ENCODE measurements at places on chromosomes 12 and 14.

- no peak for DNase-seq
Measured at GRCh38 chr14:56798447-56799342, 11.6 kb downstream of the OTX2 start.

- DNase-seq: no peak
Measured at GRCh38 chr14:90443161-90444076, 46.6 kb downstream of the CALM1 start.

DNA sequence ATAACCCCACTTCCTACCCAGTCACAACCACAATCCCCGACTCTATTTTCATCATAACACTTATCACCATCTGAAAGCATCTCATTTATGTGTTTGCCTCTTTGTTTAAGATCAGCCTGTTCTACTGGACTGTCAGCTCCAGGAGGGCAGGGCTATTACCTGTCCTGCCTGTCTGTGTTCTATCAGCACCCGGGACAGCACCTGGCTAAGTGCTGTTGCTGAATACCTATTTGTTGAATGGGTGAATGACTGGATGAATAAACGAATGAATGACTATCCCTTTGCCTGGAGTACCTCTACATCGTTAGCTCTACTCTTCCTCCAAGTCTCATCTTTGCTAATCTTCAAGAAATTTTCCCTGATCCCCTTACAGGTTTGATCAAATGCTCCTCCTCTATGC is 69.0 kb downstream of the WSCD2 start:
- no peak for DNase-seq

DNA sequence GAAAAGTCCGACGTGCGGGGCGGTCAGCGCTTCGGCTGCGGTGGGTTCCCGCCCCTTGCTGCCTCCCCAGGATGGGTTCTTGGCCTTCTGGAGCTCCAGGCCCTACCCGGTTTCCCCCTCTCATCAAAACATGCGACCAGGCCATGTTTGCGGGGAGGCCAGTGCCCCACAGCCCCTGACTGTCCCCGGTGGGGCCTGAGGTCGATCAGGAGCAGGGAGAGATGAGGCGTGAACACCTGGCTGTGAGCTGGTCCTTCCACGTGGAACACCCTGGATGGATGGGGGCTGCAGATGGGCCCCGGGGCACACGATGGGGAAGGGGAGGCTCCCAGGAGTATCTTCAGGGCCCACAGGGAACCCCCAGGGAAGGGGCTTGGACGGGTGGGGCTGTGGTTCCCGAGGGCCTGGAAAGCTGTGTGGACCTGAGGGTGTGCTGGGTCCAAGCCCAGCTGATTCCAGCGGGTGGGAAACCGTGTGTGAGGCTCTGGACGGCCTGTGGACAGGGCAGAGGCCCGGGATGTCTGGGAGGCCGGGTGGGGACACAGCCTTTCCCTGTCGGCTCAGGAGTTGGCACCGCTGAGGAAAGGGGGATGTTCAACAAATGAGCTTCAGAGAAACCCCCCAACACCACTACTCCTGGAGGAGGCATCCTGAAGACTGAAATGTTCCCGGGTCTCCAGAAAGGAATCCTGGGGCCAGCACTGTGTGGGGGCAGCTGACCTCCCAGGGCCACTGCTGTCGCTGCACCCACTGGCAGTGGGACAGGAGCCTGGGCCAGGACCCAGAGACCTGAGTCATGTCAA is 187.0 kb upstream of the C14orf180 start:
- no peak for DNase-seq

- DNase-seq: no peak
Measured at GRCh38 chr12:3772380-3772779, 19.5 kb upstream of the CRACR2A start.

- DNase-seq: no peak
Measured at GRCh38 chr14:27392153-27392552, 794.3 kb upstream of the NOVA1 start.

DNA sequence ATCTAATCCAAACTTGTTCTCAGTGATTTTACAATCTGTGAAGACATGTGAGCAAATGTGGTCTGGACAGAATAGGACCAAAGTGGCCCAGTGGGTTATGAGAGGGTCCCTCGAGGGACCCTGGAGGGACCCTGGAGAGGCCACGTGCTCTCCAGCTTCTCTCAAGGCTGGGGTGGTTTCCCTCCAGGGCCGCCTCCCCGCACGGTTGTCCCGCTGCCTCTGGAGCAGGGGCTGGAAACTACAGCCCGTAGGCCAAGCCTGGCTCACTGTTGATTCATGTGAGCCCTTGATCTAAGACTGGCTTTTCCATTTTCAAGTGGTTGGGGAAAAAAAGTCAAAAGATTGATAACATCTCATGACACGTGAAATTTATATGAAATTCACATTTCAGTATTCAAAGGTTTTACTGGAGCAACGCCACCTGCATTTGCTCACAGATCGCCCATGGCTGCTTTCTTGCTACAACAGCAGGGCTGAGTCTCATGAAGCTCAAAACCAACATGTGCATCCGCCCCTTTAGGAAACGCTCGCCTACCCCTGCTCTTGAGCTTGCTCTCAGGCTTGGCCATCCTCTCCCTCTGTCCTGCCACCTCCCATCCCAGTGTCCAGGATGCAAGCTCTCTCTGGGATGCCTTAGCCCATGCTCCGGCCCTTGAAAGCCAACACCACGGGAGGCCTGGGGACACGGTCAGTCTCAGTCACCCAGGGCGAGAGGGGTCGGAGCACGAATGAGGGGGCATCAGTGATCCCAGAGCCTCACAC is 12.1 kb upstream of the LRTM2 start:
- DNase-seq: no peak

GRCh38 chr12:558580-558979 is 98.8 kb downstream of the B4GALNT3 start:
- DNase-seq: no peak

DNA sequence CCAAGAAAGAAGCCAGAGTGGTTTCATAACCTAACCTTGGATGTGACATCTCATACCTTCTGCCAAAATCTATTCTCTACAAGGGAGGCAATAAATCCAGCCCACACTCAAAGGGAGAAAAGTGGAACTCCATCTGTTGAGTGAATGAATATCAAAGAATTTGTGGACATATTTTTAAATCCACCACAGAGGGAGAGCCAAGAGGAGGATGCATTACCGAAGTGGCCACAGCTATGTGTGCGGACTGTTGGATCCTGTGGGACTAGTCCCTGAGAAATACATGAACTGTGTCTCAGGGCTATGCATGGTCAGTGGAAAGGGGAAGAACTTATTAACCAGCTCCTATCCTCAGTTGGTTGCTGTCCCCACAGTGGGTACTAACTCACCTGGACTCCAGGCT is 273.9 kb downstream of the NUAK1 start:
- no peak for DNase-seq

- DNase-seq: no peak
Measured at GRCh38 chr12:32947206-32948067, 50.9 kb upstream of the PKP2 start.

- DNase-seq: no peak
Measured at GRCh38 chr14:75579338-75579864, 981 bp downstream of the FLVCR2 start.

GRCh38 chr14:90643982-90644670 is 172.1 kb downstream of the TTC7B start:
- no peak for DNase-seq

GRCh38 chr14:88481794-88482193 is 73.0 kb downstream of the PTPN21 start:
- no peak for DNase-seq

DNA sequence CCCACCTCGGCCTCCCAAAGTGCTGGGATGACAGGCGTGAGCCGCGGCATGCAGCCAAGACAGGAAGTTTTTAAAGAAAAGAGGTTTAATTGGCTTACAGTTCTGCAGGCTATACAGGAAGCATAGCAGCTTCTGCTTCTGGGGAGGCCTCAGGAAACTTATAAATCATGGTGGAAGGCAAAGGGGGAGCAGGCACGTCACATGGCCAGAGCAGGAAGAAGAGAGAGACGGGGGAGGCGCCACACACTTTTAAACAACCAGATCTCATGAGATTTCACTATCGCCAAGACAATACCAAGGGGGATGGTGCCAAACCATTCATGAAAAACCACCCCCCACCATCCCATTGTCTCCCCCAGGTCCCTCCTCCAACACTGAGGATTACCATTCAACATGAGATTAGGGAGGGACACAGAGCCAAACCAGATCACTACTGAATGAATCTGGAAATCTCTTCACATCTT is 14.1 kb downstream of the CCDC63 start:
- DNase-seq: no peak

DNA sequence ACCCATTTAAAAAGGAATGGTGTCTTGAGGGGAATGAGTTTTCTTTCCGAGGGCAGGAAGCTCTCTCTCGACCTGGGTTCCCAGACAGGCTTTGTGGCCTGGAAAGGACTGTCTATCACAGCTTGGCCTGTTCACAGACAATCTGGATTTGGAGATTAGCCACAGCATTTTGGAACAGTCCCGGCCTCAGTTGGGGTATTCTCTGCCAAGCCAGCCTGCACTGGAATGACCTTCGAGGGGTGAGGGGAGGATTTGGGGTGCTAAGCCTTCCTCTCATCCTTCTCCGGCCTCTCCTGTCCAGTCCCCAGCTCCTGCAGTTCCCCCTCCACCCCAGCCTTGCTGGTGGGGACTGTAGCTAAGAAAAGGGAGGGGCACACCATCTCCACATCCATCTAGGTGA is 13.0 kb downstream of the TBX5 start:
- DNase-seq: no peak

GRCh38 chr14:91956616-91957015 is 9.1 kb upstream of the FBLN5 start:
- no peak for DNase-seq
